ENCODE measurements at places on chromosomes 5 and 9.

DNA sequence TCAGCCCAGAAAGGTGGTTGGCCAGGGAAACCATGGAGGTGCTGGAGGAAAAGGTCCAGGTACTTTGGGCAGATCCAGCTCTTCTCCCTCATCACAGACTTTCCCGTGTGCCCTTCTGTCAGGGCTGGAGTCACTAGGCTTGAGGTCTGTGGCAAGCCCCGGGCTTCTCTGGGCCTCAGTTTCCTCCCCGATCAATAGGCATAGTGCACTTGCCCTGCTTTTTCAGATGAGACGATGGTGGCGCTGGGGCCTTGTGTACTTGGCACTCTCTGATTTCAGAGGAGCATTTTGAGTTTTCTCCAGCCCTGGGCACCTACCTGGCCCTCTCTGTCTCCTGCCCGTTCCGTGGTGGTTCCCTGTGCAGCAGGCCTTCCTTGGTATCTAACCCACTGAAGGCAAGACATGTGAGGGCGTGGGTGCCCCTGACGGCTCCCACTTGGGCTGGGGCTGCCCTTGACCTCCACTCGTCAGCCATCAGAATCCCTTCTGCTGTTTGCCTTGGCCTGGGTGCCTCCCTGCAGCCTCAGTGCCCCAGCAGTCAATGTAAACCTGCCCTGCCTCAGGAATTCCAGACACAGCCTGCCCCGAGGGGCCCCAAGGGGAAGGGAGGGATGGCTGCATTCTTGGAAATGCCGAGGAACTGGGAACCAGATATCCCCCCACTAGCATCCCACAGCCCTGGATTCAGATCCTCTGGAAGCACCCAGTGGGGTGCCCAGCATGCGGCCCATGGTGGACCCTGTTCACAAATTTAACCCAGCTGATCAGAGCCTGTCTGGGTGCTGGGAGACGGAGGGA, 66.3 kb upstream of the COL5A1 start:
- DNase-seq, result no peak

DNA sequence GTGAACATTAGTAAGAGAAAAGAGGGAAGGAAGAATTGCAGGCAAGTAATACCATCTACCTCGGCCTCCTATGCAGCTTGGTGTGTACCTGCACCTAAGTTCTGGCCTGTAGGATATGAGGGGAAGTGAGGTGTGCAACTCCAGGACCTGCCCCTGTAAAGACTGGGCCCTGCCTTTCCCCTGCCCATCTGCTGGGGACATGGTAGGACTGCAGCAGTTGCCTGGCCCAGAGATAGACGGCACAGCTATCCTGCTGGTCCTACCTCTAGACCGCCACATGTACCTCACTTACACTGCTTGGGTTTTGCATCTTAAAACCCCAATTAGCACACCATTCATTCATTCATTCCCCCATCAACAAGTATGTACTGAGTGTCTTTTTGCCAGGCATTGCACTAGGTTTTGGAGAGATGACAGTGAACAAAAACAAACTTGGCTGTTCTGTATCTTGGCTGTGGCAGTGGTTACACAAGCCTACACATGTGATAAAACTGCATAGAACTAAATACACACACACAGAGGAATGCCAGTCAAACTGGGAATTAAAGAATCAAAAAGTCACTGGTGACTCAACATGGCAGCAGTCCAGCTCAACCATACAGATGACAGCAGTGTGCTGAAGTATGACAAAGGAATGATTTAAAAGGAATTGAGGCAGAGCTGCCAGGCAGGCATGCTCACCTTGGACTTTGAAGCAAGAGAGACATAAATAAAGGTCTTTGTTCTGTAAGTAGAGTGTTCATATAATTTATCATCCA, 23.3 kb upstream of the MGAT1 start:
- no peak for DNase-seq

GRCh38 chr5:14665949-14666348, 1.4 kb downstream of the OTULIN start:
- DNase-seq, result no peak

DNA sequence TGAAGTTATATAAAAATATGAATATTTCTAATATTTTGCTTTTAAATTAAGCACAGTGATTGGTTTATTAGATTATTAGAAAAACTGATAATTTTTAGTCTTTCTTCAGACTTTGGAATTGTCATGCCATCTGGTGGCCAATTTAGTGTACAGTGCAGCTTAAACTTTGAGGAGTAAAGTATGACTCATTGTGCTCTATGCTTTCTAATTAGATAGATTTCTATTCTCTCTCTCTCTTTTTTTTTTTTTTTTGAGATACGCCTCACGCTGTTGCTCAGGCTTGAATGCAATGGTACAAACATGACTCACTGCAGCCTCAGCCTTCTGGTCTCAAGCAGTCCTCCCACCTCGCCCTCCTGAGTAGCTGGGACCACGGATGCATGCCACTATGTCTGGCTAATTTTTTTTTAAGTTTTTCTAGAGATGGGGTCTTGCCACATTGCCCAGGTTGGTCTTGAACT, 42.1 kb upstream of the GPR21 start:
- no peak for DNase-seq

DNA sequence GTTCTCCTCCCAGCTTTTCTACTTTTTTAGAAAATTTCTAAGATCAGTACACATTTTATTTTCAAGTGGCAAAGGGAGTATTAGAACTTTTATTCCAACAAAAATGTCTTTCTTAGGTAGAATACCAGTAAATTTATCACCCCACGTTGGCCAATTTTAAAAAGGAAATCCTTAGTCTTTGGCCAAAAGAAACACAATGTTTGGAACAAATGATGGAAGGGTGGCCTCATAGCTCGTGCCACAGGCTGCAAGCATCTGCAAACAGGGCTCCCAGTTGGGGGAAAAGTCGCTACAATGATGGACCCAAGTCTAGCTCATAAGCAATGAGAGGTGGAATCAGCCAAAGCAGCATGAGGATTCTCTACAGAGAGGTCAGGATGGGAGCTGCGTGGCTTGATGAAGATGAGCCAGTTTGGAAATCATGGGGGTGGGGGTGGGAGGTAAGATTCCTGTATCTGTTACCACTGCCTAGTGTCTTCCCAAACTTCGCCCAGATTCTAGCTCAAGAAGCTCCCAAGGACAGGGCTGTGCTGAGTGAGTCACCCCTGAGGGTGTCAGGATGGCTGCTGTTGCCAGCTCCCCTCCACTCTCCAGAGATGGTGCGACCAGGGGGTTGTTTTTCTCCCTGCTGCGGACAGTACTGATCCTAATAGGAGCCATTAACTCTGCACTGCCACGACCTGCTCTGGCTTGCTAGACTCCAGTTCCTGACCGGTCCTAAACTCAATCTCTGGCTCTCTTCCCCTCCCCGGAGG, 75.6 kb downstream of the DCP2 start:
- DNase-seq, result no peak

GRCh38 chr5:150758203-150758530, 650 bp downstream of the DCTN4 start:
- DNase-seq, result no peak

DNA sequence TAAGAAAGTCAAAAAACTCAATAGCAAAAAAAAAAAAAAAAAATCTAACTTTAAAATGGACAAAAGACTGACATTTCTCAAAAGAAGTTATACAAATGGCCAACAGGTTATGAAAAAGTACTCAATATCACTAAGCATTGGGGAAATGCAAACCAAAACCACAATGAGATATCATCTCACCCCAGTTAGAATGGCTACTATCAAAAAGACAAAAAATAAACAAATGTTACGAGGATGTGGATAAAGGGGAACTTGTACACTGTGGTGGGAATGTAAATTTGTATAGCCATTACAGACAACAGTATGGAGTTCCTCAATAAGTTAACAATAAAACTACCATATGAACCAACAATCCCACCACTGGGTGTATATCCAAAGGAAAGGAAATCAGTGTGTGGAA, 37.2 kb downstream of the ENC1 start:
- no peak for DNase-seq

DNA sequence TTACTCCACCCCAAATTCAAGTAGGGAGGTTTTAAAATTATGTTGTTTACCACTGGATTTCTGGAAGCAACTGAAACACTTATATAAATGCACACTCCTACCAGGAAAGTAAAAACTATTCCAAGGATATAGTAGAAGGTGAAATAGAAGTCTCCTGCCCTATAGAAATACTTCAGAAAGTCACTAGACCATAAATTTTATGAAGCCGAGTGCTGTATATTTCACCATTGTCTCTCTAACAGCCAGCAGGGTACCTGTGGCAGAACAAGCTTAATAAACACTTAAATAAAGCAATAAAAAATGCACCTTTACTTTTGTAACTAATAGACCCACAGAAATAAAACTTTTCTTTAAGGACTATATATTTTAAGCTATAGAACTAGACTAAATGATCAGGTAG, 631.6 kb downstream of the PDE4D start:
- no peak for DNase-seq

GRCh38 chr5:68277431-68277830, 61.9 kb downstream of the PIK3R1 start:
- no peak for DNase-seq

DNA sequence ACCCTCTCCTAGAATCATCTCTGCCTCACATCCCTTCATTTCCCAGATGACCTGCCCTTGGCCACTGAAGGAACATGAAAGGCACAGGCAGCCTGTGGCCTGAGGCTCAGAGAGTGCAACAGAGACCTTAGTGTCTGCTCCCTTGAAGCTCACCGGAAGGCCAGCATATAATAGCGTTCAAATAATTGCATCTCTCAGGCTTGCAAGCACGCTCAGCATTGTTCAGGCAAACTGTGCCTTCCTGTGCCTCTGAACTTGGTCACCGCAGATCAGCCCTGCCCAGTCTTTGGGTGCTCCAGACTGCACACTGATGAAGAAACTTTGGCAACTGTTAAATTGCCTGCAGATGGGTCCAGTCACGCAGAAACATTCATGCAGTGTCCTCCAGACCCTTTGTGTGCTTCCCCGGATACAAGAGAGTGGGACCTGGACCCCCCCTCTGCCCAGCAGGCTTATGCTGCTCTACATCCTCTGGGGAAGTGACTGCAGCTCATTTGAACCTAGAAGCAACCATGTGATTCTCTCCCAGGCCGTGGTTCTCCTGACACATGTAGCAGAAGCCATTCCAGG, 216.0 kb upstream of the ANKRD55 start:
- DNase-seq, result no peak

DNA sequence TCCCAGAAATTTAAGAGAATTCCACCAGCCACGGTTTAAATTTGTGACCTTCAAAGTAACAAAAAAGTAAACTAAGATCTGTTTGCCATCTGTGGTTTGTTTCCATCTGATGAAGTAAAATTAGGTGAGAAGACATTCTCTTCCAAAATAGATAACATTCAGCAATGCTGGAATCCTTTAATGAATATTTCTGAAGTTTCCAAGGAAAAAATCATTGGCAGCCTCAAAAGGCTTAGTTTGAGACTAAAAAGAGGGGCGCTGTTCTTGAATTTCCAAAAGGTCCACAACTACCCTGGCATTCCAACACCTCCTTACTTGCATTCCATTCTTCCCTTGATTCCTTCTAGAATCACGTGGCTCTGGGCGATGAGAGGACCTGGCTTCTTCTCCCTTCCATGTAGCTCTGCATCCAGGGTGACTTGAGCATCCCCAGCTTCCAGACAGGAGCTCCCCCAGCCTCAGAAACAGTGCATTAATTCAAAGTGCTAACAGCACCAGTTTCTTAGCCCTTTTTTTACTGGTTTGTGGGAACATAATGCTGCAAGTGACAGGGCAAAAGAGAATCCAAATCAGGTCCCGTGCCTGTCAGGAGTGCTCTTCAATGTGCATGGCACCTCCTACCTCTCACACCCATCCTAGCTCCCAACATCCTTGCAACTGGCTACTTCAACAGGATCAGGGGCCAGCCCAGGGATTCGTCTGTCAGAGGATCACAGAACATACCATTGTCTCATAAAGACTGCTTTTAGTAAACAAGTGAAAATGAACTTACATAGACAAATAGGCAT, 191.5 kb upstream of the S1PR3 start:
- DNase-seq, result no peak

- DNase-seq, result no peak
These were observed 391.2 kb downstream of the RAB3C start for GRCh38 chr5:58974083-58974482.

DNA sequence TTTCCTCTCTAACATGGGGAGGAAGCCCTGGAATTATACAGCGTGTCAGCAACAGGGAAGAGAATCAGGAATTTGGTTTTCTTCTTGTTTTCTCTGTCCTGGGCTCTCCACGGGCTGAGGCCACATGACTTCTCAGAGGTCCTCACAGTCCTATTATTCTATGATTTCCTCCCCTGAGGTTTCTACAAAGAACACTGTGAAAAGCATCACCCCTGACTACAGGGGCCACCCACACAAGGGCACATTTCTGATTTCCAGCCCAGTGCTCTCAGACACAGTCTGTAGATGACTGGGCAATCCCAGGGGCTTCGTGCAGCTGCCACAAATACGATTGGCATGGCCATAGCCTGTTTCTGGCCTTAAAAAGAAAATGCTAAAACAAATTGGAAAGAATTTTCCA, 284.9 kb downstream of the CEMIP2 start:
- no peak for DNase-seq

DNA sequence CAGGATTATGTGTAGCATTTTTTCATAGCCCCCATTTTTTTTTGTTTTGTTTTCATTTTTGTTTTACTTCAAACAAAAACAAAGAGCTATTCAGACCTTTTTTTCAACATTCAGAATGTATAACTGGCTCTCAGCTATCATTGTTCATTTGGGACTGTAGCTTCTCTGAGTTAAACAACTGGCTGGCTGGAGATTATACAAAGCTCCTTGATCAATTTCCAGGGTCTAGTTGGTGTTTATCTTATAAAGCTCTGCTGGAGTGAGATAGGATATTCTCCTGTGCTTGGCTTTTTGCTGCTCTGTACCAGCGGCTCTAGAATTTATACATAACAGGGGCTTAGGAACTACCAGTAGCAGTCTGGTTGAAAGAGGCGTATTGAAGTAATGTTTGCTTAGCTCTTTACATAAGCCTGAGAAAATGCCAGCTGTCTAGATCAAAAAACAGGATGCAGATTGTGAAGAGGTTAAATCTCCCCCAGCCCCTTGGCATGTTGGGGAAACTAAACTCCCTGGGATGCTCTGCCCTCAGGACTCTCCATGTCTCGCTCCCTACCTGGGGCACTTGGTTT, 15.2 kb downstream of the GARNL3 start:
- no peak for DNase-seq

- DNase-seq, result no peak
These were observed 3.9 kb upstream of the PLPP1 start for GRCh38 chr5:55538661-55539060.

GRCh38 chr5:41842777-41843176, 27.4 kb downstream of the OXCT1 start:
- no peak for DNase-seq

All from iPS DF 19.7 (cell line).